ENCODE measurements at places on chromosomes 6 and 20. TPM values are rescaled to one million over a fixed set of nuclear protein-coding genes. Genes with fewer than 3 reads are reported as not detected.

SLC22A23 gene
- 7.6 TPM for polyA plus RNA-seq

GRCh38 chr6:4355241-4355640 lies 219.9 kb upstream of the ECI2 start:
- no peaks in the 10 kb centered on the region for H3K36me3 ChIP-seq
- no peak for DNase-seq
- no peak overlapping the region for H3K4me3 ChIP-seq
- no peaks in the 10 kb centered on the region for H3K27me3 ChIP-seq

DNA sequence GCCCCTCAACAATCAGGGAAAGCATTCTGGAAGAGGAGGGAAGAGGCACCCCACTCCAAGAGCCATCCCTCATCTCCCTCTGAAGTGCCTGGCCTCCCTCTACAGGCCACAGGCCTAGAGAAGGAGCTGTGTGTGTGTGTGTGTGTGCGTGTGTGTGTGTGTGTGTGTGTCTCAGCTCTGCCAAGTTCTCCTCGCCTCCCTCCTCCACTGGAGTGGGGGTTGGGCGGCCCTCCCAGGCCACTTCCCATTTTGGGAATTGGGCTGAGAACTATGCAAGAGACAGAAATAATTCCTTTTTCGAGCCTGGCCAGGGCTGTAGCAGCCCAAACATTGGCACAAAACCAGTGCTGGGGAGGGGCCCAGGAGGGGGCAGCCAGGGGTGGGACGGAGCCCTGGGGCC lies 35.7 kb downstream of the KCNB1 start:
- H3K27ac ChIP-seq = no peak overlapping the region
- H3K4me1 ChIP-seq = no peaks in the 10 kb centered on the region
- no peak overlapping the region for H3K4me3 ChIP-seq
- H3K27me3 ChIP-seq = no peaks in the 10 kb centered on the region
- H3K36me3 ChIP-seq = no peaks in the 10 kb centered on the region

DNA sequence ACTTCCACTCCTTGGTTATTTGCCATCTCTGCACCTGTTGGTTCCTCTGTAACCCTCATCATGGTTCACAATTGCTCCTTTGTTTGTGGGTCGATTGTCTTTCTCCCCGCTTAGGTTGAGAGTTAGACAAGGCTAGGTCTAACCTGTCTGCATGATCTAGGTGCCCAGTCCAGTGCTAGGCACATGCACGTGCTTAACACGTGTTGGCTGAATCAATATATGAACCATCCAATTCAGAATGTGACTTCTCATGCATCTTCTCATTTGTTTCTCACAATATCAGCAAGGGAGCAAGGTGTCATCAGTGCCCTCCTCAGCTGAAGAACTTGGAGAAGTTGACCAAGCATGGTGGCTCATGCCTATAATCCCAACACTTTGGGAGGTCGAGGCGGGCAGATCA lies 36.9 kb upstream of the CTNNBL1 start:
- H3K27me3 ChIP-seq = no peaks in the 10 kb centered on the region
- no peak for DNase-seq
- no peak overlapping the region for H3K27ac ChIP-seq
- H3K4me3 ChIP-seq = no peak overlapping the region
- no peaks in the 10 kb centered on the region for H3K36me3 ChIP-seq

- no peaks in the 10 kb centered on the region for H3K27me3 ChIP-seq
- H3K4me3 ChIP-seq = no peak overlapping the region
- H3K27ac ChIP-seq = no peak overlapping the region
- no peak for DNase-seq
Measured at GRCh38 chr6:44432227-44432626, 44.7 kb downstream of the CDC5L start.

DNA sequence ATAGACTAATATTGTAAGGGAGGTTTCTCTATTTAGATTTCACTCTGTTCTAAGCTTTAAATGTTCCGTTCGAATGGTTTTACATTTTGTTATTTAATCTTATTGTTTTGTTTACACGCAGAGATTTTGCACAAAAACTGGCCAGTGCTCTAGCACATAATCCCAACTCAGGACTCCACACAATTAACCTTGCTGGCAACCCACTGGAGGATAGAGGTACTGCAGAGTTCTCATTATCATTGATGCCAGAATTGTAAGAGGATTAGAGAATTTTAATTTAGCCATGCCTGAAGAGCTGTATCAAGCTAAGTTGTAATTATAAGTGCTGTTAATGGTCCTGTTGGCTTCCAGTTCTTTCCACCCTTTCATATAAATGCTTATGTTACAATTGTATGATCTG lies 179.7 kb upstream of the SCGN start:
- H3K27ac ChIP-seq = no peak overlapping the region
- no peaks in the 10 kb centered on the region for H3K27me3 ChIP-seq
- no peak for DNase-seq
- no peaks in the 10 kb centered on the region for H3K36me3 ChIP-seq
- H3K4me1 ChIP-seq = no peaks in the 10 kb centered on the region

DNA sequence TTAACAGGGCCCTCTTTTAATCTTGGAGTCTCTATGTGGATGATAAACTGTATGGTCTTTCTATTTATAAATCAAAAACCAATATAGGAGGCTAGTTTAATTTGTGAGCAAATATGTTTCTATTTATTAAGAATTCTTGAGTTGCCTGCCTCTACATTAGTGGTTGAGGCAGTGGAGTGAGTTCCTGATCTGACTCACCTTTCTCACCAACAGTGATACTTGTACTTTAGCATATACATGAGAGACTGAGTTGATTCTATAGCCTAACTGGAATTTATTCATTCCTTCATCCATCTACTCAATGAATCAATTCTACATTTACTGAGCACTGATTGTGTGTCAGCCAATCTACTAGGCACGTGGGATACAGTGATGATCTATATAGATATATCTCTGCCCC lies 126.9 kb downstream of the TRMT11 start:
- no peaks in the 10 kb centered on the region for H3K27me3 ChIP-seq
- H3K27ac ChIP-seq = no peak overlapping the region
- no peak for DNase-seq
- H3K4me1 ChIP-seq = no peaks in the 10 kb centered on the region

Measured in pancreas (tissue), 10 donors.